HT-29 (cell line): ENCODE measurements at places on chromosomes 16 and 17.
A peak's percentile ranks its signal among the peaks of the same experiment; 100 is the strongest.

GRCh38 chr16:55289353-55289752 is 34.6 kb upstream of the IRX6 start:
- no peak for DNase-seq

DNA sequence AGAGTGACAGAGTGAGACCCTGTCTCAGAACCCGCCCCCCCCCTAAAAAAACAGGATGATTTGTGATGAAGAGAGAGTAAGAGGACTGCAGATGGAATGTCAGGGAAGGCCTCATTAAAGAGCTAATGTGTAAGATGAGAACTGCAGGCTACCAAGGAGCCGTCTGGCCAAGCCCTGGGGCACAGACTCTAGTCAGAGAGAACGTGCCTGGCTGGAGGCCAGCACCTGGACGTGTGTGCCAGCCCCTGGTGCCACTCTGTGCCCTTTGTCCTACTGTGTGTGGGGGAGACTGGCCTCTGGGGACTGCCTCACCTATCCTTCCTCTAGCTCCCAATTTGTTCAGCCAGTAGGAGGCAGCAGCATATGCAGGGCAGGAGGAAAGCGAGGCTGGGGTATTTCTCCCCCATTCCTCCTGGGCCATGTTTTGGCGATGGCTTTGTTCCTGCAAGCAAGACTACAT is 37.1 kb downstream of the KNOP1 start:
- no peak for DNase-seq

- no peak for DNase-seq
These were observed 25.7 kb downstream of the MINK1 start for GRCh38 chr17:4858882-4859260.

- DNase-seq, result peak; percentile 43
These were observed 49.6 kb upstream of the AMZ2 start for GRCh38 chr17:68197997-68198930.

- DNase-seq, result no peak
These were observed 83.2 kb downstream of the ZZEF1 start for GRCh38 chr17:4059656-4060055.

DNA sequence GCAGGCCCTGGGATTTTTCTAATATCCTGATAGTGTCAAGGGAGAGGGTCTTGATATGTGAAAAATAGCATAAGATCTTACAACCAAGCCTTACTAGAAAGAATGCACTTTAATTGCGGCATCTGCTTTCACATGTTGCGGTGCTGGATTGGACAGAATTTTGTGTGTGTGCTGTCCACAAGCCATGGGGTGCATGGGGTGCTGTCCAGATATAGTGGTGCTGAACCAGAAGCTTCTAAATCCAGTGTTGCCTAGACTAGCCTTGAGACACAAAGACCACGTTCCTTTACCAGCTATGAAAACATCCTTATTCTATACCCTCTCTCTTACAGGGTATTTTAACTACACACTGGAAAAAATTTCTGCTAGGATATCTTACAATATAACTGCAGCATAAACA is 244.0 kb downstream of the TMEM114 start:
- peak; percentile 4 for DNase-seq

GRCh38 chr16:54605536-54606066 is 319.0 kb upstream of the IRX3 start:
- no peak for DNase-seq

DNA sequence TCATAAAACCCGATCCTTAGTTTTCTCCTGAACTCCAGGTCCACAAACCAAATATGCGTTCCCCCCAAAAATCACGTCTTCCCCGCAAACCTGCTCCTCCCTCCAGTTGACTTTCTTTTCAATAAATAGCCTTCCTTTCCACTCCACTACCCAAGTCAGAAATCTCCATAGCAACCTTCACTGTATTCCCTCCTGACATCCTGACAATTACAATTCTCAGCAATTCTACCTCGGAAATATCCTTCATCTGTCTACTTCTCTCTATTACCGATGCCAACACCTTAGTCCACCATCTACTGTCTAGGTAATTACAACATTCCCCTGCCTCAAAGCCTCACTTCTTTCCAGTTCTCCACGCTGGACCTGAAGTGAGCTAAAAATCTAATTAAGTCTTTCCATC is 50.7 kb downstream of the SMURF2 start:
- DNase-seq, result no peak

GRCh38 chr16:10870808-10871156 is 6.2 kb upstream of the CIITA start:
- DNase-seq, result no peak

- no peak for DNase-seq
These were observed 476.8 kb downstream of the SHISA9 start for GRCh38 chr16:13378151-13378550.

- DNase-seq, result no peak
These were observed 154.4 kb downstream of the CLEC16A start for GRCh38 chr16:11098601-11099390.
